ENCODE measurements at places on chromosomes 6 and 20.

- DNase-seq, result no peak
Observed at GRCh38 chr20:30602424-30602823, 655.0 kb upstream of the DEFB115 start.

DNA sequence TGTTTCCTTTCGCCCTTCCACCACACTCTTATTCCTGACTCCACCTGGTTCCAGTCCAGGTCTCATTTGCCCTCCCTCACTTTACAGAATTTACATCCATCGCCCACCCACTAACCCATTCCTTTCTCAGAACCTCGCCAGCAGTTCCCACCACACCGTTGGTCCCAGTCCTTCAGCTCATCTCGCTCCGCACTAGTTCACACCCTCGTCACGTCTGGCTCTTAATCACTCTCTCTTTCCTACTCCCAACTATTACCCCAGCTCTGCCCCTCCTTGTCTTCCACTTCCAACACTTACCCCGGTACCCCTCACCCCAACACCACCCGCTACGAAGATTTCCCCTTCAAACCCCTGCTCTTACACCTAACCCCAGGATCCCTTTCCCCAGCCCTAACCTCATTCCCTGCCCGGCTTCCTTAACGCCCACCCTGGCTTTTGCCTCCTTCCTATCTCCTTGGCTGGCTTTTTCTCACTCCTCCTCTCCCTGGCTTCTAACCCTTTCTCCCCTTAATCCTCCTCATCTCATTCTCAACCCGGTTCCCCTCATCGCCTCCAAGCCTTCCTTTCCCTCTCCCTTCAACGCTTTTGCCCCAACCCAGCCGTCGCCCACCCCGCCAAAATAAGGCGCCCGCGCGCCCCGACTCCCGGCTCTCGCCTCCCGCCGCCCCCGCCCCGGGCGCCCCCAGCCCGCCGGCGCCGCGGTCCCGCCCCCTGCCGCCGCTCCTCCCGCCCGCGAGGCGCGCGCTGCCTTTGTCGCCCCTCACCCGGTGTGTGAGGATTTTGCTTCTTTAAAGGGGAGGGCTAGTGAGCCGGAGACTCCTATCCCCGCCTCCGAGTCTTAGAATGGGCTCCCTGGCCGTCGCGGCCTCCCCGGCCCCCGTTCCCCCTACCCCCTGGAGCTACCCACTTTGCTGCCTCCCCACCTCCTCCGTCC, 542 bp downstream of the USP49 start:
- DNase-seq, result peak; percentile 18

GRCh38 chr6:36623547-36624459, 29.6 kb downstream of the SRSF3 start:
- peak; percentile 67 for DNase-seq

DNA sequence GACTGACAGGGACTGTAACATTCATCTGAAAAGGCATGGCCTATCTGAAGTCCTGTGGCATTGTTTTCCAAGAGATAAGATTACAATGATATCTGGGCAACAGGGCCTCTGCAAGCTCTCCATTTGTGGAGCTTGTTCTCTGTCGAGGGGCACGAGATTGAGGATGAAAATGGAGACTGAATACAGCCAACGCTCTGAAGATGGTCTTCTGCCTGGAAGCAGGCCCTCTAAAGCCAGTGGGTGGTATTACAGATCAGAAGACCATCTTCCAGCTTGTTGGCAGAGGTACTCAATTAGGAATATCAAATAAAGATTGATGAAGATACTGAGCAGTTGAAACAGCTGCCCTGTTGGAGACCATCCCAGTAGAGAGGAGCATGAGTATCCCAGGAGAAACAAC, 288.2 kb downstream of the CENPW start:
- DNase-seq, result no peak

DNA sequence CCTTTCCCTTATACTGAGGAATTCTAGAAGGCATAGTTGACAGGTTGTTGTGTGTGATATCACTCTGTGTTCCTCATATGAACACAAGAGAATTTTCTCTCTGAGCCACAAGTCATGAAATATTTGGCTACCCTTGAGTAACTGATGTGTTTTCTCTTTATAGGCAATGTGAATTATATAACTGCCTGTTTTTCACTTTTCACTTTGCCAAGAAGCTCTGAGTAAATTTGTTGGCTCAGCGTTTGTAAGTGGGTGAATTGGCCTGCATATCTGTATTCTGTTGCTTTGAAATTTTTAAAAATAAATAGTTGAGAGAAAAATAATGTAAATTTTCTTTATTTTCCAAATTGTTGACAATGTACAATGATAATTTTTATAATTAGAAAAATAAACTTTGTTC, 5.2 kb upstream of the BTBD9 start:
- no peak for DNase-seq

DNA sequence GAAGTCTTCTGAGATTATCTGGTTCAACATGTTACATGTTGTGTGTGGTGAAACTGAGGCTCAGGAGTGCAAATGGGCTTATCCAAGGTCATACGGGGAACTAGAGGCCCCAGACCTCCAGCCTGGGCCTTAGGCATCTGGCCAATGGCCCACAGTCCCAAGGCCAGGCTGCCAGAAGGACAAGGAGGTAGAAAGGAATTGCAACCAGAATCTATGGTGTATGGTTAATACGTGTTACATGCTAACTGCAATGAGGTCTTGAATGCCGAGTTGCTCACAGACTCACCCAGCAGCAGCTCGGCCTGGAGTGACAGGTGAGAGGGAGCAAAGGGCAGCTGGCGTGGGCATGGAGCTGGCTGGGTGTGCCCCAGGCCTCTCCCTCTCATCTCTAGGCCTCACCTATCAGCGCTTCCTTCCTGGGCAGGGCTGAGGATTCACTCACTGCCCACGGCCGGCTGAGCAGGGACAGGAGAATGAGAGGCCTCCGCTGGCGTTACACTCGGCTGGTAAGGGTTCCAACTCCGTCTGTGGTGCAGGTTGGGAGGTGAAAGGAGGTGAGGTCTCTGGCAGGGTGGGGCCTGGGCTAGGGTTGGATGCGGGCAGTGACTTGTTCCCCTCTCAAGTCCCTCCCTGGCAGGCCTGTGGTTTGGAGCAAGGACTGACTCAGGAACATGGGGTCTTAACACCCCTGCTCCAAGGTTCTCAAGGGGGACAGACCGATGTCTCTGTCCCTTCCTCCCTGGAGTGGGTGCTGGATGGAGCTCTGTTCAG, at the start of gene TLDC2:
TLDC2 (plus strand) TSS at position 437 of the 771 bp plus-strand sequence; CDS start at position 474, 37 bp downstream.
- no peak for DNase-seq

- no peak for DNase-seq
Observed at GRCh38 chr6:41228616-41229015, 467 bp downstream of the TREML4 start.

- DNase-seq, result no peak
Observed at GRCh38 chr20:22490287-22491193, 93.8 kb downstream of the FOXA2 start.

- DNase-seq, result no peak
Observed at GRCh38 chr6:149766156-149766769, 16.7 kb downstream of the PCMT1 start.

DNA sequence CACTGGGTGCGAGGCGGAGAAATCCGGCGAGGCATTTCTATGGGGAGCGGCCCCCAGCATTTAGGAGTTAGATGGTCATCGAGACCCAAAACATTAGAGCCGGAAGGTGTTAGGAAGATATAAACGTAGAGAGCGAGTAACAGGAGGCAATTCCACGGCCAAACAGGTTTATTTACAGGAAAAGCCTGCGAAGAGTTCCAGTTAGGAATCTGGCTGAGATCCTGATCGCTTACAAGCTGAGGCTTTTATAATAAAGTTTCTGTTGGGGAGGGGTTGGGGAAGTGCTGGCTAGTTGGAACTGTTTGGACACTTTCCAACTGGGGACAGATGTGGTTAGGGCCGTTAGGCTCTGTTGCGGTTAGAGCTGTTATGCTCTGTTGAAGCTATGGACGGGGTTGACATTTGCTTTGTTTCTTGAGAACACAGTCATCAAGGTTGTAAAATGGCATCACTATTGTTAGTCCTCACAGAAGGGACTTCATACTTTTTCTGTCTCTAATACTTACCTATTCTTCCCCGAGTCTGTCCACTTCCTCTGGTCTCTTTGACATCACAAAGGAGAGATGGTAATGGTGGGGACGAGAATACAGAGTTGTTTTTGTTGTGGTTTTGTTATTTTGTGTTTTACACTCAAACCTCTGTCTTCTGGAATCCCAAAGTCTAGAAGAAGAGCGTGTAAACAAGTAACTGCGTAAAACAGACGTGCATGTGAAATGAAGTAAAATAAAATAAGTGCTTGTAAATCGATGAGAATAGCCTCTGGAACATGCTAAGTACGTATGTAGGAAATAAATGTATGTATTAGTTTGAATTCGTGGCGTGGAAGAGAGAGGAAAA, 554 bp upstream of the ZSCAN31 start:
- DNase-seq, result peak; percentile 35

DNA sequence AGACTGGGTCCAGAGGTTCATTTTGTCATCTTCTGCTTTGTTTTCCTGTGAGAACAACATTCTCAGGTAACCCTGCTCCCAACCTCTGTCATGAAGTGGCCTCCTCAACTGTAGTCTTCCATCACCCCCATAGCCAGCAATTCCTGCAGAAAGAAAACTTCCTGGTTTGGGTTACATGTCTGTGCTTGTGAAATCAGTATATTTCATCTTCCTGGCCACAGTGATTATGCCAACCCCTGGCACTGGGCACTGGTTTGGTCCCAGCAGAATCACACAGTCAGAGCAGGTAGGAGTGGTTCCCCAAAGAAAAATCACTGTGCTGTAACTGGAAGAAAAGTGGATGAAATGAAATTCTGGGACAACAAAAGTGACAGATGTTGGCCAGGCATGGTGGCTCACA, 52.5 kb downstream of the CRYBG1 start:
- no peak for DNase-seq

DNA sequence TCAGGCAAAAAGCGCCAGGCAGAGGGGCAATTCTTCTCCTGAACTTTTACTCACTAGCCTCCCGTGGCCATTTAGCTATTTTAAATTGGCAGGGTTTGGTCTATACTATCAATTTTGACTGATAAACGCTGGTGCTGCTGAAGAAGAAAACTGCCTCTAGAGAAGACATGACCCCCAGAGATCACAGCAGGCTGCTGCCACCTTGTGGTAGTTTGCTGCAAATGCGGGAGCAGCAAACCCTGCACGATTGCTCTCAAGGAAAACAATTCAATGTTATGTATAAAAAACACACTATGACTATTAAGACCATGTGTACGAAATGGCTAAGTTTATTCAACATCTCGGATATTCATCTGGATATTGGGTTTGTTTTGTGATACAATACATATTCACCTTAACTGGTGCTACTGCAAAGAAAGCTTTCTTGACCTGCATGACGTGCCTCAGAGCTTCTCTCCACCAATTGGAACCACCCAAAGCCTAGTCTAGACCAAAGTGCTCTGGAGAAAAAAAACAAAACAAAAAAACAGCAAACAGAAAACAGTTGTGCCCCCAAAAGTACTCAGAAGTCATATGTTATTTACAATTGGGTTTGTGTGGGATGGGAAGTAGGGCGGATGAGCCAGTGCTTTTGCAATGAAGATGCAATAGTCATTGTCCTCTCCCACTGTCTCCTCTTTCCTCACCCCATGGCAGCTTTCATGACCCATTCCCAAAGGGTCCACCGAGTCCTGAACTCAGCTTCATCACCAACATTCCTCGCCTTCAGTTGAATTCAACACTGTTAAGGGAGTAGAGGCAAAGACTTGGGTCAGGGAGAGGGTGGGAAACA, 19.6 kb upstream of the IL17F start:
- DNase-seq, result peak; percentile 50

GRCh38 chr20:47764154-47764733, 21.0 kb downstream of the SULF2 start:
- DNase-seq, result no peak

GRCh38 chr20:46330072-46330763, 21.9 kb upstream of the CDH22 start:
- no peak for DNase-seq

- DNase-seq, result no peak
Observed at GRCh38 chr6:169579407-169580111, 122.3 kb downstream of the WDR27 start.

- DNase-seq, result no peak
Observed at GRCh38 chr6:27785294-27785693, 126.9 kb downstream of the OR2B2 start.

GRCh38 chr6:124234801-124235200, 431.1 kb downstream of the NKAIN2 start:
- DNase-seq, result no peak

- no peak for DNase-seq
Observed at GRCh38 chr6:52160472-52161104, 25.6 kb upstream of the IL17A start.

- DNase-seq, result no peak
Observed at GRCh38 chr6:51839726-51840374, 247.6 kb downstream of the PKHD1 start.

DNA sequence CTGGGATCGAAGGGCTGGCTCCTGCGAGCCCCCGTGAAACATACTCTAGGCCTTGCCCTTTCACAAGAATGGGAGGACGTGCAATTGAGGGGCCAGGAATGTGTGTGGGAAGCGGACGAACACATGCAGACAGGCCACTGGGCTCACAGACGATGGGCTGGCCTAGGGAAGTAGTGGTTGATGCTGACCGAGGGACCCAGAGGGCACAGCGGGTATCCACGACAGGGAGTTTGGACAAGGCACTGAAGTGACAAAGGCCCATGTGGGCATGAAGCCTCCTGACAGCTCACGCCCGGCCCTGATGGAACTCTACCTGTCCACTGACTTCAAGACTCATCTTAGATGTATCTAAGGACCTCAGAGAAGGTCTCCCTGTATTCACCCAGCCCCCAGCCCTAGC, 52.2 kb downstream of the MYH7B start:
- DNase-seq, result no peak

DNA sequence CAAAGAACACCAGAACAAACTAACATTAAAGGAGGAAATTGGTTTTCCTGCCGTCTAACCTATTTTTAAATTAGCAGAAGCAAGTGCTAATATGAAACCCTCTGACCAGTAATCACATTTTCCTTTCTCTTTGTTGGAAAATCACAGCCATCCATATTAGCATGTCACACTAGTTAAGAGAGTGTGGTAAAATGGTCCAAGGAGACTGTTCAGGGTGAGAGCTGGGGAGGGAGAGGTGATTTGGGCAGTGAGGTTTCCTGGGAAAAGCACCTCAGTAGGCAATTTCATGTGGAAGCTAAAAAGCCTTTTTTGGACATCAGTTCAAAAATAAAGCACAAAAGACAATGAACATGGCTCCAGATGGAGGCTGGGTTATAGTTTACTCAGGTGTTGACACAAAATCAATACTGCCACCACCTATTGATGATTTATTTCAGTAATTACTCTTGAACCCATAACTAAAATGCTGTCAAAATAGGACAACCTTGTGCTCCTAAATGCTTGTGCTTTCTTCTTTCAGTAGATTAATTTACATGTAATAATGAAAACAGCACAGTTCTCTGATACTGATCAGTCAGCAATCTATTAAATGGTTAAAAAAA, 333.2 kb downstream of the SAMD5 start:
- no peak for DNase-seq

DNA sequence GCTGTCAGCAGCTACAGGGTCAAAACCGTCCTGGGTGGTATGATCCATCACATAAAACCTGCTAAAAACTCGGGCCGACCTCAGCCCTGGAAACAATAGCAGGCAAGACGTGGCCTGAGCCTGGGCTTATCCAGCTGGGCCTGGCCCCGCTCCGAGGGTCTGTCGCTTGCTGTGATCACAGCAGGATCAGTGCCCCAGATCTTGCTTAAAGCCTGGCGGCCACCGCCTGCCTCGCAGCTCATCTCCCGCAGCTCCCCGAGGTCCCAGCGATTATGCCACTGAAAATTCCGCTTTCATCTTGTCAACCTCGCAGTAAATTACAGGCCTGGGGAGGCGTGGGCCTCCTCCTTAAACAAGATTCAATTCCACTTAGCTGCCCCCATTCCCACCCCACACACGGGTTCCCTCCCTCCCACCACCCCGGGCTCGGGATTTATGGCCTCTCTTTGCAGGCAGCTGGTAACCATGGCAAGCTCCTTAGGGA, 40.1 kb downstream of the CDH22 start:
- DNase-seq, result no peak

- DNase-seq, result no peak
Observed at GRCh38 chr6:137471986-137472385, 22.2 kb downstream of the OLIG3 start.

All from natural killer cell (primary cell).